ENCODE measurements at places on chromosomes 11 and 22.
A peak's percentile ranks its signal among the peaks of the same experiment; 100 is the strongest.

DNA sequence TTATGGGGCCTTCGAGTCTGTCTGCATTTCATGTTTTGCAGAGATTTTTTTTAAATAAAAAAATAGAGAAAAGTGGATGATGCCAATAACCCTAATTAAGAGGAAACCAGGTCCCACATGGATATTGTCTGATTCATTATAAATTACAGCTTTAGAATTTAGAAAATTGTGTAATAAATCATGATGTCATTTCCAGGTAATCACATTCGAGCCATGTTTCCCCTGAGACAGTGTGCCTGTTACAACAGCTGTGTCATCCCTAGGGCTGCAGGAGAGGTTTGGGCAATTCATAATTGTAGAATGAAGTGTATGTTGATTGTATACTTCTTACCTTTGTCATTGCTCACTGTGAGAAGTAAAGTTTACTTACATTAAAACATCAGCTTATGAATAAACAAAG, 38.3 kb downstream of the NCAM1 start:
- no peak for DNase-seq

- DNase-seq, result no peak
Measured at GRCh38 chr11:79419120-79419519, 21.7 kb downstream of the TENM4 start.

GRCh38 chr22:25745341-25746011, 3.5 kb downstream of the MYO18B start:
- no peak for DNase-seq

- DNase-seq, result no peak
Measured at GRCh38 chr22:40345271-40345670, 1.0 kb upstream of the ADSL start.

DNA sequence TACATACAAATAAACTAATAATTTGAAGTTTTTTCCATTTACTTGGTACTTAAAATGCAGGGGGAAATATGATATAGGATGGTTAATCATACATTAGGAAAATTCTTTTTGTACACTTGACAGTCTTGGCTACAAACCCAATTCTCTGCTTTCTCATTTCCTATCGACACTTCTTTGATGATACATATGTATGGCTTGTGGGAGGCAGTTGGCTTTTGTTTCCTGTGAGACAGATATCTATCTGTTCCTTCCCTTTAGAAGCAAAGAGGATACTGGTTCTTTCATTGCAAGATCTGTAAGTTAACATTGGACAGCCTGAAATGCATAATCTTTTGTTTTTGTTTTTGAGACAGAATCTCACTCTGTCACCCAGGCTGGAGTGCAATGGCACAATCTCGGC, 47.9 kb upstream of the ADORA2A start:
- DNase-seq, result no peak

DNA sequence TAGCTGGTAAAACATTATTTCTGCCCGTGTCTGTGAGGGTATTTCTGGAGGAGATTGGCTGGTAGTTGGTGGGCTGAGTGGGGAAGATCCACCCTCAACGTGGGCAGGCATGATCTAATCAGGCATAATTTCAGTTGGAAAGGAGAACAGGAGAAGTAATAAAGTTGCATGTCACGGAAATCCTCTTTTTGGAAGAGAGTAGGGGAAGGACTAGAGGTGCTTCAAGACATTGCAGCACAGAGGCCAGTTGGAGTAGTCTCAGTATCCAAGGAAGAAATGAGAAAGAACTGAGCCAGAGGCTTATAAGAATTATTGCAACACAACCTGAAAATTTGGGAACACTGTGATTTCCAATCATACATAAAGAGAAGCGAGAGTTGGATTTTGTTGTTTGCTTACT, 1155.1 kb downstream of the FAM181B start:
- no peak for DNase-seq

DNA sequence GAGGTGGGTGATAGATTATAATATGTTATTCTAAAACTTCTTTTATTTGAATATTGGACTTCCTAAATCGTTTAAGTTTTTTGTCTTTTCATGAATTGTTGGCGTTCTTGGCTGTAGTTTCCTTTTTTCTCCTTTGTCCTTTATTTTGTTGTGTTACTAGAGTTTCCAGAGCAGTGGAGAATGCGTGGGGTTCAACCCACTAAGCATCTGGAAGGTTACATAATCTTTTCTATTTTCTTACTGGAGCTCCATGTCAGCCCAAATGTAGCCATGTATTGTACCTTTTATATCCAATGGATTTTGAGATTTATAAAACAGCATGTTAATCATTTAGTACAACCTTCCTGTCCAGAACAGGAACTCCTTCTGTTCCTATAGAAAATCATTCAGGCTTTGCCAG, 63.2 kb downstream of the PPP6R3 start:
- no peak for DNase-seq

GRCh38 chr11:61037441-61038093, 64.7 kb upstream of the CD5 start:
- DNase-seq, result no peak

GRCh38 chr11:945986-946385, 20.3 kb downstream of the AP2A2 start:
- DNase-seq, result no peak

DNA sequence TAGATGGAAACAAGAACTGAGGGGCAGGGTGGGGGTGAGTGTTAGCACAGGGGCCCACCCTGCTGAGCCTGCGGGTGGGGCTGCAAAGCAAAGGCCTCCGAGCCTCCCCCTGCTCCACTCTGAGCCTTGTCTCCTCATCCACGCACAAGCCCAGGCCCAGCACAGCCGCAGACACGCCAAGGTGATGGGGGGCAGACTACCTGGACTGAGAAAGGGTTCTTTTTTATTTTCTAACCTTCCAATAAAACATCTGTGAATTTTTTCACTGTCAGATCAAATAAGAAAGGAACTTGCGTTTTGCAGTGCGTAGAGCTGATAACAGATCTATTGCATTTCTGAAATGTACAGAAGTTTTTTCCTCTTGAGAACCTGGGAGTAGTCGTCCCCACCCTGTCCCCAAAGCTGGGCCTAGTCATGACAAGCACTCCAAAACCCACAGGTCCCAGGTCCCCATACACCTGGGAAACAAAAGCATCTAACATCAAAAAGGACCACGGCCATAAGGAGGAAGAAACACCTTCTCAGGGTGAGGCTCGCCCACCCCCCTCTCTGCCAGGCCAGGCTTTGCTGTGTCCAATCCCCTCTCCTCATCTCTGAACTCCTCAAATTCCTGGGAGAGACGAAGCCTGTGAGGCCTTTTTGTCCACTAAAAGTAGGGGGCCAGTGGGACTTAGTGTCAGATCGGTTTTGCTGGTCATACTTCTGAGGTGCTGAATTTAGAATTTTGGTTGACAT, 22.7 kb upstream of the CD5 start:
- peak; percentile 55 for DNase-seq

DNA sequence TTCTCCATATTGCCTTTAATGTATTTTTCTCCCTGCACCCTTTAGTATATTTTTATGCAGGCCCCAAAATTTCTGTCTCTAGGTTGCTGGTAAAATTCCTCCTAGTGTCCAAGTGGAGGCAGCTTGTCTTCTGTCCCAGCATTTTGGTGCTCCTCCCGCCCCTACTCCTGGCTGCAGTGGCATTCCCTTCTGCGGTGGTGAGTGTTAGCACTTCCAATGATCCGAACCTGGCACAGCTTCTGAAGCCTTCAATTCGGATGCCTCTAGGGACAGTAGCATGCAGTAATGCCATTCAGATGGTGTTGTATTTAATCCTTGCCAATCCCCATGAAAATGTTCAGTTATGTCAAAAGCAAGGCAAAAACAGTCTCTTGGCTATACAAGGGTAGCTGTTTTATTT, 5.9 kb downstream of the YWHAH start:
- DNase-seq, result no peak

DNA sequence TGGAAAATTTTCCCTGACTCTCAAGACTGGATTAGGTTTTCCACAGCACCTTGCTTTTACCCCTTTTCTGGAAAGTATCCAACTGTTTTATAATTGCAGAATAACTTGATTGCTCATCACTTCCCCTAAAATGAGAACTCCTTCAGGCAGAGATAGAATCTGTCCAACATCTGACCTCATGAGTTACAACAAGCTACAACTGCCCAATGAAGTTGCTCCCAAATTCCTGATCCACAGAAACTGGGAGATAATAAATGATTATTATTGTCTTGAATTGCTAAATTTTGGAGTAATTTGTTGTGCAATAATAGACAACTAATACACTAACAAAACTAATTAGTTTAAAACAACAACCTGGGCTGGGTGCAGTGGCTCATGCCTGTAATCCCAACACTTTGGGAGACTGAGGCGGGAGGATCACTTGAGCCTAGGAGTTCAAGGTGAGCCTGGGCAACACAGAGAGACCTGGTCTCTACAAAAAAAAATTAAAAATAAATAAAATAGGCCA, 10.0 kb upstream of the CCDC83 start:
- no peak for DNase-seq

DNA sequence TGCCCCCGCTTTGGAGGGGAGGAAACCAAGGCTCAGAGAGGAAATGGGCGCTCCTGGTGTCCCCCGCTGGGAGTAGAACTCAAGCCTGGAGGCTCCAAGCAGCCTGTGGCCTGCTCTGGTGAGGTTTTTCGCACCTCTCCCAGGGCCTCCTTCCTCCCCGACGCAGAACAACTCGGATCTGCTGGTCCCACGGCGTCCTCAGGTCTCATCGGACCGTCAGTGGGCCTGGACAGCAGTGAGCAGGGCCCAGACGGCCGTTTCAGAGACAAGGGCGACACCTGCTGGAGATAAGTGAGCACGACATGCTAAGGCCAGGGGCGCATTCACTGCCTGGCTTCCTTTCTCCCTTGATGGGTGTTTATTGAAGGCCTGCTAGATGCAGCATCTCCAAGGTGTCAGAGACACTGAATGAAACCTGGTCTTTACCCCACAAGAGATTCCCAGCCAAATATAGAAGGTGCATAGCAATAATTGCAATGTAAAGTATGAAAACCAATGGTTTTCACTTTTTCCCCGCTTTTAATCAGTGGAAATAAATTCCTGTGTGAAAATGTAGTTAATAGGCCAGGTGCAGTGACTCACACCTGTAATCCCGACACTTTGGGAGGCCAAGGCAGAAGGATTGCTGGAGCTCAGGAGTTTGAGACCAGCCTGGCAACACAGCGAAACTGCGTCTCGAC, 26.9 kb upstream of the CD82 start:
- DNase-seq, result peak; percentile 59

DNA sequence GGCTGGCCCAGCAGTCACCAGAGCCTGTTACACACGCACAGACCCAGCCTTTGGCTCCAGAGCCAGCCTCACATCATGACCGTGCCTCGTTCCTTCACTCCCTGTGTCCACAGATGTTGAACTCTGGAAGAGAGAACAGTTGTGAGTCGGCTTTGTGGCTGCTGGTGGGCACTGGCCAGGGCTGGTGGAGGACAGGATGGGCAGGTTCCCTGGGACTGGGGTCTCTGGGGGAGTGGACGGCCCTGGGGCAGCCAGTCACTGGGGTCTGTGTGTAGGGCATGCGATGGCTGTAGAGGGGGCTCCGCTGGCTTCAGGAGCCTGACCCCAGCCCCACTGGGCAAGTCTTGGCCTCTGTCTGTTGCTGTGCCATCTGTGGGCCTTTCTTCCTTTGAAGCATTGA, 1070.1 kb downstream of the BRD1 start:
- DNase-seq, result no peak

DNA sequence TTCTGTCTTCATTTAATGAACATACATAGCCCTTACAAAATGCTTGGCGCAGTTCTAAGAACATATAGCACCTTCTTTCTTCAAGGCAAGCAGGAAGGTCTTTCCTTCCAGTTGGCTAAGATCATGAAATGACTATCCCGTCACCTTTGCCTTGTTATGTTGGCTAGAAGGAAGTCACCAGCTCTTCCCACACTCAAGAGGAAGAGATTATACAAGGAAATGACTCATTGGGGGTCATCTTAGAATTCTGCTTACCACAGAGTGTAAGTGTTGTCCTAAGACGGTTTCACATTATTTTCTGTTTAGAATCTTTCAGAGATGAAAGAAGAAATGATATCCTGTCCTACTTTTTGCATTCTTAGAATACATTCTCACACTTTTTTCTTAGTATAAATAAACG, 808.0 kb upstream of the LUZP2 start:
- DNase-seq, result no peak

- DNase-seq, result no peak
Measured at GRCh38 chr11:102220728-102221467, 96.4 kb upstream of the BIRC3 start.

GRCh38 chr11:16769386-16769785, 30.9 kb downstream of the C11orf58 start:
- no peak for DNase-seq

DNA sequence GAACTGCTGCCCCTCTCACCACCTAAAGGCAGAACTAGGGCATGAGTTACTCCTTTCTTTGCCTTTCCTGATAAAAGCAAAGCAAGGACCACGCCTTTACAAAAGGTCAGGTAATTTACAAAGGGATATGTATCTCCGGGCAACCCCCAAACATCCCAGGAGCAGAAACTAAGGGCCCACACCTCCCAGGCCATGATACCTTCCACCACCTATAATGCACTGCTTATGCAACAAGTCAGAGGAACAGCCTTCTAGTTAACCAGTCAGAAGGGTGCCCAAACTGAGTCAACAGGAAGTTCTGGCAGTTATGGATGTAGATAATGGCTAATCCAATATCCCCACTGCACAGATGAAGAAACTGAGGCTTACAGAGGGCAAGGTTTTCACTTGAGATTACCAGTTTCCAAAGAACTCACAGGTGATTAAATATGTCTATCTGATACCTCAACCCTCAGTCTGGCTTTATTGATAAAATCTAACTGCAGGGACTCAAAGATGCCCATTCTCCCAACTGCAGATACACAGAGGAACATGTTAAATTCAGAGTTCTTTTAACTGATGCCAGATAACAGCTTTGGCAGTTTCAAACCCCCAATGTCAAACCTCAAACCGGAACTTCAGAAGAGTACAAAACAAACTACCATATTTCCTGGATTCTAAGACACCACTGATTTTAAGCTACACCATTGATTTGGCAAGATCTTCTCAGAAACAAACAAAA, 16.8 kb upstream of the CASTOR1 start:
- peak; percentile 81 for DNase-seq

GRCh38 chr22:20587206-20587958, 80.0 kb downstream of the MED15 start:
- no peak for DNase-seq

DNA sequence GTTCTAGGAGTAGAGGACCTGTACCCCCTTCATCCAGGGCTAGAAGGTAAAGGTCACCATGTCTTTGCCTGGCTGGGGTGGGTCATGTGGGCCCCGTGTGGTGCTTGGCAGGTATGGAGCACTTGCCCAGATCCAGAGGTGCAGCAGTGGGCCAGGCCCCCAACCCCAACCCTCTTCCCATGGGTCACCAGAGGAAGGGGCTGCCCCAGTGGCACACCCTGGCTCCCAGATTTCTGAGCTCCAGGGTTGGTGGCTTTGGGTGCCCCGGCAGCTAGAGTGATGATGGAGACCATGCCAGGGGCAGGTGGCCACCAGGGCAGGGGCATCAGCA, 2.4 kb upstream of the GP1BB start:
- DNase-seq, result no peak

DNA sequence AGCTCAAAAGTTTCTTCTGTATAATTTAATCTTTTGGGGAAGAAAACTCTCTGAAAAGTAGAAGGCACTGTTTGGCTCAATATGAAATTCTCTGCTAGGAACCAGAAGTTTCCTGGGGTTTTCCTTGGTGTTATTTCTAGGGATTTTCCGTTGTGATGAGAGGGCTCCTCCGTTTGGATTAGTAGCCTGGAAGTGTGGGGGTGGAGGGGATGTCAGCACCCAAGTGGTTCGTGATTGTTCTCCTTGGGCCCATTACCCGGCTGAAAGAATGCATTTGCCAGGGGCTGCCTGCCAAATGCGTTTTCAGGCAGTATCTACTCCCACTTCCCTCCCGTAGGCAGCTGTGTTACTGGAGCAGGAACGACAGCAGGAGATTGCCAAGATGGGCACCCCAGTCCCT, 4.3 kb downstream of the SF3B2 start:
- no peak for DNase-seq

Data from CD4-positive, alpha-beta T cell (primary cell).